ENCODE measurements at places on chromosomes 12 and 14. TPM values are rescaled to one million over a fixed set of nuclear protein-coding genes. Genes with fewer than 3 reads are reported as not detected.

GRCh38 chr12:52242442-52243258 is 9.6 kb downstream of the KRT7 start:
- no peak for DNase-seq
- H3K27ac ChIP-seq = no peak overlapping the region
- H3K36me3 ChIP-seq = no peaks in the 10 kb centered on the region
- peaks cover 55% of the 10 kb centered on the region for H3K27me3 ChIP-seq
- H3K4me3 ChIP-seq = no peak overlapping the region
- H3K4me1 ChIP-seq = no peaks in the 10 kb centered on the region

GRCh38 chr12:52020539-52021336 is 14.0 kb downstream of the TAMALIN start:
- H3K4me1 ChIP-seq = peaks cover 5% of the 10 kb centered on the region
- no peaks in the 10 kb centered on the region for H3K36me3 ChIP-seq
- H3K27ac ChIP-seq = no peak overlapping the region
- no peak overlapping the region for H3K4me3 ChIP-seq
- DNase-seq = peak; percentile 83

GRCh38 chr12:80041692-80042091 is 57.6 kb upstream of the OTOGL start:
- no peak overlapping the region for H3K27ac ChIP-seq
- peaks cover 6% of the 10 kb centered on the region for H3K4me1 ChIP-seq
- H3K27me3 ChIP-seq = no peaks in the 10 kb centered on the region

GRCh38 chr12:68340404-68341270 is 8.5 kb upstream of the MDM1 start:
- DNase-seq = peak; percentile 28
- no peak overlapping the region for H3K4me3 ChIP-seq
- no peak overlapping the region for H3K27ac ChIP-seq
- H3K27me3 ChIP-seq = no peaks in the 10 kb centered on the region
- no peaks in the 10 kb centered on the region for H3K36me3 ChIP-seq

DNA sequence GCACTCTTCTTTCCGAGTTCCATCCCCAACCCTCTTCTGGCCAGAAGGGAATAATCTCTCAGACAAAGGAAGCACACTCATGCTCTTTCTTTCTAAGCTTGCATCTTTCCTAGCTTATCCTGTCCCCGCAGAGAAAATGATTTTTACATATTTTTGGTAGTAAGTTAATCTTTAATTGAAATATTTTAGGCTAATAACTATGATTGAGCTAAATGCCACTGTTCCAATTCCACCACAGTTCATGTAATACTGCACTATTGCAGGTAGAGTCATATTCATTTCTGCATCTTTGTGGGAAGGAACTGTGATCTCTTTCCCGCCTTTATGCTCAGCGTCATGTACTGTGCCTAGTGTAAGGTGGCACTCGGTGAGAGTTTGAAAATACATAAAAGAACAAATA is 158.9 kb upstream of the FOXG1 start:
- H3K27me3 ChIP-seq = no peaks in the 10 kb centered on the region
- H3K36me3 ChIP-seq = no peaks in the 10 kb centered on the region
- no peak for DNase-seq

- no peaks in the 10 kb centered on the region for H3K4me1 ChIP-seq
- DNase-seq = peak; percentile 88
- H3K27ac ChIP-seq = no peak overlapping the region
- no peaks in the 10 kb centered on the region for H3K27me3 ChIP-seq
These were observed 188.9 kb upstream of the FOXG1 start for GRCh38 chr14:28577711-28578131.

GSG1 gene
- total RNA-seq = not detected
